ENCODE measurements at places on chromosomes 7 and 10. TPM values are rescaled to one million over a fixed set of nuclear protein-coding genes. Genes with fewer than 3 reads are reported as not detected.

GRCh38 chr10:90136731-90137316 is 435.4 kb downstream of the KIF20B start:
- DNase-seq, result peak; percentile 55

GRCh38 chr7:127158659-127159058 is 94.1 kb downstream of the GRM8 start:
- DNase-seq, result no peak

GRCh38 chr7:128757203-128757602 is 18.0 kb downstream of the CALU start:
- no peak for DNase-seq

DNA sequence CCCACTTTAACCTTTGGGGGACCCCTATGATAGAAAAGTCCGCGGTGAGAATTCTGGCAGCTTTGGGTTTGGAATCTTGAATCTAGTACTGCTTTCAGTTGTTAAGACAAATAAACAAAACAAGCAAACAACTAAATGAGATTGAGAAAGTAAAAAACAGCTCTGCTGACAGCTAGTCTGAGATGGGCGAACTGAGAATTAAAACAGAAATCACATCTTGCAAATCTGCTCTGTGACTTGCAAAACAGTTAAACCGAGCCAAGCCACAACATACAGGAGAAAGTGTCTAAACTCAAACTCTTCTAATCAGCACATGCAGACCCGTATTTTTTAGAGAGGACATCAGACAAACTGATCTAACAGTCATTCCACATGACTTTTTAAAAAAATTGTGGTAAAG is 110.4 kb downstream of the SH2D4B start:
- DNase-seq, result no peak

DNA sequence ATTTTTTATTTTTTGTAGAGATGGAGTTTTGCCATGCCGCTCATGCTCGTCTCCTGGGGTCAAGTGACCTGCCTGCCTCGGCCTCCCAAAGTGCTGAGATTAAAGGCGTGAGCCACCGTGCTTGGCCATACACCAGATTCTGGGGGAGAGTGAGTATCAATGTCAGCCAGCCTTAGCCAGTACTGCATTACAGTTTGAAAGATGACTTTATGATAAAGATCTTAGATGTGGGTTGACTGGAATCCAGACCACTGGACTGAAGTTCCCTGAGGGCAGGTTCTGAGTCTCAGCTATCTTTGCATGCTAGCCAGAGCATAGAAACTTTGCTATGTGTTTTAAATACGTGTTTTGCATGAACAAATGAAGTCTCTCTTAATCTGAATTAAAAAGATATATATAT is 117.2 kb upstream of the EFCAB10 start:
- DNase-seq, result no peak

GRCh38 chr10:69457771-69458237 is 6.5 kb downstream of the TSPAN15 start:
- DNase-seq, result no peak

DNA sequence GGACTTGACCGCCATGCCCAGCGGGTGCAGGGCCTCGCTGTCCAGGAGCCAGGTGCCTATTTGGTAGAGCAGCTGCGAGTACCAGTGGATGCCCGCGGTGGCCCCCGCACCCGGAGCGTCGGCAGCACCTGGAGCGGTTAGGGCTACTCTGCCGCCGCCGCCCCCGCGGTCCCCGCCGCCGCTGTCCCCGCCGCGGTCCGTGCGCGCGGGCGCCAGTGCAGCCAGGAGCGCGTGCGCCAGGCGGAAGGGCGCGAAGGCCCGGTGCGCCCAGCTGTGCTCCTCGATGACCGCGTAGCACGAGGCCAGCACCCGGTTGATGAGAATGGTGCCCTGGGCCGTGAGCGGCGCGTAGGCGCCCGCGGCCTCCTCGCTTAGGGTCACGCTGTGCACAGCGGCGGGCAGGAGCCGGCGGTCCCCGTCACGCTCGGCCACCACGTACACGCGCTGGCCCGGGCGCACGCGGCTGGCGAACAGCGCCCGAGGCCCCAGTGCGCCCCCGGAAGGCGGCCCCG is 9.3 kb downstream of the SHH start:
- no peak for DNase-seq

GRCh38 chr10:75111907-75112679 is 637 bp downstream of the SAMD8 start:
- peak; percentile 82 for DNase-seq

Gene GPR37
- total RNA-seq, result not detected

Gene MOGAT3
- not detected for total RNA-seq

Measured in activated CD4-positive, alpha-beta T cell treated with anti-CD3 and anti-CD28 coated beads, Interleukin-2, amount 10 ng/mL, durations not matched to agents 24 days and 14 days (primary cell).